ENCODE measurements at places on chromosomes 2 and 18.

GRCh38 chr2:88735853-88736252 is 44.4 kb downstream of the RPIA start:
- DNase-seq, result no peak

DNA sequence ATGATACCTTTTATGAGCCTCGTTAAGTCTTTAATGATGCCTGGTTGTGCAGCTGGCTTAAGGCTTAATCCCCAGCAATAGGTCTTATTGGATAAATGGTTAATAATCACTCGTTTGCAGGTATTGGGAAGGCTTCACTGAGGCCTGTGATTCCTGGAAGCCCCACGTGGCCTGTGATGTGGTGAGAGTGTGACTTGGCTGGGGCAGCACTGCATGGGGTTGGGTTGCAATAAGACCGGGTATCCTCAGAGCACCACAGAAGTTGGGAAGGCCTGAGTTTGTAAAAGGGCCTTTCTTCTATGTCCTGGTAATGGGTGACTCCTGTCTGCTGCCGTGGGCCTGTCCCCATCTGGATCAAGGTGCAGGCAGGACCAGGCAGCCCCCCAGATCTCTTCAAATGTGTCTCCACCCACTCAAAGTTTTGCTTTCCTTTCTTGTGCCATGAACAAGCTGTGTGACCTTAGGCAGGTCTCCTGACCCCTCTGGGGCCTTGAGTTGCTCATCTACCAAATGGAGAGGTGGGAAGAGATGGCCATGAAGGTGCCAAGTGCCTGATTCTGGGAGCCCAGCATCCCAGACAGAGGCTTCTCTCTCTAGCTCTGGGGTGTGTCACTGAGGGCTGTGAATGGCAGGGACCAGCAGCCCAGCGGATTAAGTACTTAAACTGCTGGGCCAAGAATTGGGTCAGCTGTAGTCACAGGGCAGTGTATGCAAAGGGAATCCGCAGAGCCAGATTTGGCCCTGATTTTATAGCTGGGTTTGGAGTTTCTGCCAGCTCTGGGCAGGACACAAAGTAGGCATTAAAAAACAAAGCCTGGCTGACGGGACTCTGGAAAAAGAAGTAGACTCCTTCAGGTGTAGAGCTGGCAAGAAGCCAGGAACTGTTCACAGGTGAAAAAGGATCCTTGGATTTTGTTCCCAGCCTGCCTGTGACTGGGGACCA is 24.4 kb downstream of the LBH start:
- no peak for DNase-seq

- no peak for DNase-seq
These were observed 132.7 kb upstream of the REV1 start for GRCh38 chr2:99622534-99622933.

DNA sequence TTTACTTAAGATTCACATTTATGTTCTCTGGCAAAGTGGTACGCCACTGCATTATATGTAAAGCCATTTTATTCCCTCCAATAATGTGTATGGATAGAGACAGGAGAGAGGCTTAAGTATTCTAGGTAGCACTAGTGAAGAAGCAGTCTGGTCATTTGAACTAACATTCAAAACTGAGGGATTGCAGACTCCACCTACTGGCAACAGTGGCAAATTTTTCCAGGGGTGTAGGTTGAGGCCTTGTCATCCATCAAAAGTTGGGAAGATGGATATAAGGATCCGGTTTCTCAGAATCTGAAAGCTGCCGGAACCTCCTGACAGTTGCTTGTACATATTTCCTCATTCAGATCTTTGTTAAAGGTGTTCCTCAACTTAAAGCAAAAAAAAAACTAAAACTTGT is 465.5 kb upstream of the FSHR start:
- DNase-seq, result no peak

GRCh38 chr18:77035380-77036187 is 97.0 kb downstream of the MBP start:
- no peak for DNase-seq

- DNase-seq, result no peak
These were observed 83.3 kb upstream of the ZNF521 start for GRCh38 chr18:25435149-25435782.

GRCh38 chr2:25222477-25223121 is 54.2 kb upstream of the POMC start:
- DNase-seq, result no peak

DNA sequence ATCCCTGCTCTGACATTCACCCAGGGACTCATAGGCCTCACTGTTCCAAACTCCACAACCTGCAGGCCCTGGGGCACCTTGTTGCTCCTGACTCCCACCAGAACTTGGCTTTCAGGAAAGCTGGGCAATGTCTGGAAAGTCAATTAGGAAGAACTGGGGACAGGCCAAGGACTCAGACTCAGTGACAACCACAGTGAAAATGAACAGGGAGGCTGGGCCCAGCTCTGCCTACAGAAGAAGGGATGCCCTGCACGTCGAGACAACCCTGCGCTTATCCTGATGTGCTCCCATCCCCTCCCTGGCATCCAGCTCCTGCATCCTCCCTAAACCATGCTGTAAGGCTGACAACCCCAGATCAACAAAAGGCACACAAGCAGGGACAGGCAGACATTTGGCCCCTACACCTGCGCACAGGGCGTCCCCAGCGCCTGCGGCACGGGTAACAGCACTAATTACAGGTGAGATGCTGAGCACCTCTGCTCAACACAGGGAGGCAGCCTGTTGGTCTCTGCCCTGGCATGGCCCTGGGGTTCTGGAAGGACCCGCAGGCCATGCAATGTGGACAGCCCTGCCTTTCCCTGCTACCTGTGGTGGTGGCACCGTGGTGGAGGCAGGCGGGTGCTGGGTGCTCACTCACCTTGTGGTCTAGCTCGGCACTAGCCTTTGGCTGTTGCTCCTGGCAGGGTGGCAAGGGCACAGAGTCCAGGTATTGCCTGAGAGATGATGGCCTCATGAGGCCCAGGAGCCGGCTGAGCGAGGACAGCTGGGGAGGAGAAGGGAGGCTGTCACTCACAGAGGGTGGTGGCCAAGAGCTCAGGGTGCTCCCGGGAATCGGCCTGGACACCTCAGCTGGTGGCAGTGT is 23.6 kb upstream of the SEMA4C start:
- DNase-seq, result no peak

GRCh38 chr2:174568425-174568824 is 29.2 kb downstream of the WIPF1 start:
- no peak for DNase-seq
